ENCODE measurements at places on chromosomes 2 and 18. TPM values are rescaled to one million over a fixed set of nuclear protein-coding genes. Genes with fewer than 3 reads are reported as not detected.

Gene ACMSD
- polyA plus RNA-seq = not detected

Gene PJVK
- 0.44 TPM for polyA plus RNA-seq

Gene PDIA6
- polyA plus RNA-seq = 74.5 TPM

Gene QPCT
- 0.39 TPM for polyA plus RNA-seq

Gene SLC19A3
- polyA plus RNA-seq = not detected

Gene NPHP1
- 0.45 TPM for polyA plus RNA-seq

Gene CACNB4
- not detected for polyA plus RNA-seq

Gene GYPC
- 249 TPM for polyA plus RNA-seq

Gene NAT8
- not detected for polyA plus RNA-seq

Gene KLHL29
- 0.59 TPM for polyA plus RNA-seq

Gene C2orf81
- polyA plus RNA-seq = 7.9 TPM

Gene TRIM43B
- polyA plus RNA-seq = not detected

Gene PCARE
- polyA plus RNA-seq = not detected

Gene TEKT4
- polyA plus RNA-seq = not detected

Gene REG3G
- polyA plus RNA-seq = not detected

Gene GDF7
- polyA plus RNA-seq = 0.17 TPM

Gene TXNDC2
- polyA plus RNA-seq = not detected

Gene NMUR1
- not detected for polyA plus RNA-seq

Gene TAF1B
- polyA plus RNA-seq = 7.2 TPM
